H1 (cell line): ENCODE measurements at places on chromosomes 2 and 18. TPM values are rescaled to one million over a fixed set of nuclear protein-coding genes. Genes with fewer than 3 reads are reported as not detected.

- no peak for DNase-seq
Observed at GRCh38 chr18:76528477-76529432, 33.7 kb upstream of the ZNF516 start.

The DYNAP gene
- total RNA-seq = 0.15 and 0.22 TPM in 2 replicates

DNA sequence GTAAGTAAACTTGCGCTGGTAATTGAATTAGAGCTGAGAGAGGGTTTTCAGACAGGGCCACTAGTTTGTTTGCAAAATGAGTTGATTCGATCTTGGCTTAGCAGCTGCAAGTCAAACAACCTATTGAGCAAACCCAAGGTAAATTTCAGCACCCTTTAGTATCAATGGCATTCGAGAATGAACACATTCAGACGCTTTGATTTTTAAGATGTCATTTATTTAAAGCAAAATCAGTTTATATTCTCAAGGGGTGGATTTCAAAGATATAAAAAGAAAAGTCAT lies 44.2 kb downstream of the TGIF1 start:
- no peak for DNase-seq

DNA sequence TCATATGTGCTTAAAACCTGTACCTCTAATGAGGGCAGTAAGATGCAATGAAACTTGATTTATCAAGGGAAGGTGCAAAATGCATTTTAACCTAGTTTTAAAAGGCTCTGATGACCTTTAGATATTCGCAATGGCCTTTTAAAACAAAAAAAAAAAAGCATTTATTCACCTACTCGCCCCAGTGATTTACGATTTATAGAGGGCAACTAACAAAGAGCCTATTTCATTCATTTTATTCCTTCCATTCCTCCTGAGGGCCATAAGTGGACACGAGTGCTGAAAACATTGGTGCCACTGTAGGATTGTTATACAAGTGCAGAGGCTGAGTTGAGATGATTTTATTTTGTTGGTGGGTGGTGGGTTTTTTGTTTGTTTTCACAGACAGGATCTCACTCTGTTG lies 48.1 kb downstream of the RNF152 start:
- DNase-seq = no peak
